NCI-H1105 (cell line): ENCODE measurements at places on chromosomes 2 and 18.

GRCh38 chr2:124908411-124908810 is 883.3 kb downstream of the CNTNAP5 start:
- DNase-seq, result no peak

DNA sequence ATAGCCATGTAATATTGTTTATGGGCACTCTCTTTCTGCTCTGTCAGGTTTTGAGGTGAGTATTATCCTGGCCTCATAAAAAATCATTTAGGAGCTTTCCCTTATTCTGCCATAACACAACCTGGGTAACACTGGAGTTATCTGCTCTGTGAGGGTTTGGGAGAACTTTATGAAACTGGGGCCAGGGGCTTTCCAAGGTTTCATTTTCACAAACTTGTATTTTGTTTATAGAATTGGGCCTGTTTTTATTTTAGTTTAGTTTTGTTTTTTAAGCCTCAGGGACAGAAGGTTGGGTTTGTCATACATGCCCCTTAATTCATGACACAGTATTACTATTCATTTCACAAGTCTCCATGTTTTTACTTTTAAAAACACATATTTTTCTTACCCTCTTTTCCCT is 83.5 kb downstream of the IRS1 start:
- no peak for DNase-seq

- no peak for DNase-seq
Measured at GRCh38 chr2:178070824-178071223, 1.8 kb downstream of the PDE11A start.

DNA sequence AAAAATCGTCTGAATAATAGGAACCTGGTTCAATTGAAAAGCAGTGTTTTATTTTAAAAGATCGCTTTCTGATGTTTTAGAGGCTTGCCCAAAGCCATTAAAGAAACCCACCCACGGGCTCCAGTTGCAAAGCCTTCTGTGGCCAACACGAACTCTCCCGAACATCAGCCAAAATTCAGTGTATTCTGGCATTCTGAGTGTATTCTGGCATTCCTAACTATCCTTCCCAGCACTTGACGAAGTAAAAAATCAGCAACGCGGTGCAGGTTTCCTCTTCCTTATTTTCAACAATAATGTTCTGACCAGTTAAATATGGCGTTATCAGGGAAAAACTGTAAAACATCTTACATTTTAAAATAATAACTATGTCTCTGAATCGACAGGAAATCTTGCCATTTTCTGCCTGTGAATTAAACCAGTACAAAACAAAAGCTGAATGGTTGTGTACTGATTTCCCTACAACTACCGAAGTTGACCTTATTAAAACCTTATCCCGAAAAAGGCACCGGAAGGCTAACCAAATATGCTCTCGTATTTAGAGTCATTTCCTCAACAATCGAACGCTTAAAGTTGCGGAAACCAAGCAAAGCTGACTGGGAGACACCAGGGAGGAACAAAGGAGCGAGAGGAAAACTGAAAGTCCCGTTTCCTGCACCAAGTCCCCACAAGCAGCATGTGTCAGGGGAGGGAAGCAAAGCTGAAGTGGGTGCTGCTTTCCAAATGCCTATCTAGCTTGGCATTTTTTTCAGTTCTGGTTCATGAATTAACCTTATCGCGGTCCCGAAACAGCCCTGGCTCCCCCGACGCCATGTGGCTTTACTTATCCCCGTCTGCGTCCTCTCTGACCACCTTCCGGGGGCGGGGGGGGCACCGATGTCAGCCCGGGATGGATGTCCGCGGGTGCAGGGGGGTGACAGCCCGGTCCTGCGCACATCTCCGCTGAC is 44.3 kb downstream of the ZNF516 start:
- DNase-seq, result no peak

DNA sequence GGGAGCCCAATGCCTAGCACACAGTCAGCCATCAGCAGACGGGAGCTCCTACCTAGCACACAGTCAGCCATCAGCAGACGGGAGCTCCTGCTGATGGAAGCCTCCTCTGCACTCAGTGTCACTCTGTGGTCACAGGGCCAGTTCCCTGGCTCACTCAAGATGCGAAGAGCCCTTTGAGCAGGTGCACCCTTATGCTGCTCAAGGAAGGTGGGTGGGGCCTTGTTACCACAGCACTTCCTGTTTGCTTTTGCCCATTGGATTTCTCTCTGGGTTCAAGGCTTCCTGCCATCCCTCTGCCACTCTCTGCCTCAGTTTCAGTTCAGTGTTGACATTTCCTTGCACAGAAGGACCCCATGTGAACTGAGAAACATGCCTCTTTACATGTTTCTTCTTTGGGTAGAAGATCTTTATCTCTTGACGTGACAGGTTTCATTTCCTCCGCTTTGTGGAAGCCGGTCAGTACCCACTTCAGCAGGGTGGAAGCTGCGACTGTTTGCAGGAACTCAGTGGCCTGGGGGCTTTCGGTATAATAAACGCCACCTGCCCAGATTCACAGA is 11.6 kb downstream of the TRIB2 start:
- no peak for DNase-seq

GRCh38 chr2:188345426-188345825 is 53.8 kb downstream of the GULP1 start:
- no peak for DNase-seq

GRCh38 chr2:174952607-174953006 is 52.6 kb downstream of the CHN1 start:
- DNase-seq, result no peak

DNA sequence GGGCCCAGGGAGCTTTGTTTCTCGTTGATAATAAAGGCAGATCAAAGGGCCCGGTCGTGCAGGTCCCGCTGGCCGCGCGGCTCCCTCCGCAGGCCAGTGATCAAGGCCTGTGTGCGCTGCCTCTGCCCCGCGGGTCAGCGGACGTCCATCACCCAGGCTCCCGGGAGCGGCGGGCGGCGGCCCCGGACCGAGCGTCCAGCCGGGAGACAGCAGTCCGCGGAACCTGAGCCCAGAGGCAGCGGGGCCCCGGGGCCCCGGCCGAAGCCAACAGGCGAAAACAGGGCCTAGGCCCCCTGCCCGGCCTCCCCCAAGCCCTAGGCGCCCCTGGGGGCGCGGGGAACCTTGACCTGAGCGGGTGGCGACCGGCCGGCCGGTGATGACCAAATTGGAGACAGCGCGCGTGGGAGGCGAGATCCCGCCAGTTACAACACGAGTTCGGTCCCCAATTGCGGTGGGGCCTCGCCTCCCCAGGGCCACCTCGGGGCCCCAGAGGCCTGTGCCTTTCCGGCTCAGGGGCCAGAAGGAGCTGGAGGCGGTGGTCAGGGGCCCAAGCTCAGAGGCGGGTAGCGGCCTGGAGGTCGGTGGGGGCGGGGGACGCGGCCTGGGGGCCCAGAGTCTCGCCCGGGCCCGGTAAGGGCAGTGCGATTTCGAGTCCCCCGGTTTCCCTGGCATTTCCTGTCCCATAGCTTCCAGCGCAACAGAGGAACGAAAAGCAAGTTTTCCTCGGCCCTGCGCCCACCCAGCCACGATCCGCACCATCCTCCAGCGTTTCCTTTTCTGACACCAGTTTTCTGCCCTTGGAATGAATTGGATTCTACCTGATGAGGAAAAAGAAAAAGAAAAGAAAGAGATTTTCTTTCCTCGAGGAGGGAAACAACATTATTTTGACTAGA is 5.9 kb downstream of the SP9 start:
- no peak for DNase-seq

DNA sequence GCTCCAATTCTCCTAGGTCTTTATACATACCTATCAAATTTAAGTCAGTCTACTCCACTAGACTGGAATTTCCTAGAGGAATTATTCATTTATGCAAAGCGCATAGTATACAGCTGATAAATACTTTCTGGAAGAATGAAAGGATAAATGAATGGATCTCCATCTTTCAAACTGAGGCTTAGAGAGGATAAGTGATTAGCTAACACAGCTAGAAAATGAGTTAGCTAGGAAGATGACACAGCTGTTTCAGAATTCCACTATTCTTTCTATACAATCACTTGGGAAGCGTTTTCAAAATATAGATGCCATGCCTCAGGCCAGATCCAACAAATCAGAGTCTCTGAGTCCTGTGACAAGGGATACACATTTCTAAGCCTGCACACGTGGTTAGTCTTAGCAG is 1146.6 kb upstream of the ZEB2 start:
- no peak for DNase-seq

- no peak for DNase-seq
Measured at GRCh38 chr2:43356774-43357173, 130.4 kb upstream of the ZFP36L2 start.

DNA sequence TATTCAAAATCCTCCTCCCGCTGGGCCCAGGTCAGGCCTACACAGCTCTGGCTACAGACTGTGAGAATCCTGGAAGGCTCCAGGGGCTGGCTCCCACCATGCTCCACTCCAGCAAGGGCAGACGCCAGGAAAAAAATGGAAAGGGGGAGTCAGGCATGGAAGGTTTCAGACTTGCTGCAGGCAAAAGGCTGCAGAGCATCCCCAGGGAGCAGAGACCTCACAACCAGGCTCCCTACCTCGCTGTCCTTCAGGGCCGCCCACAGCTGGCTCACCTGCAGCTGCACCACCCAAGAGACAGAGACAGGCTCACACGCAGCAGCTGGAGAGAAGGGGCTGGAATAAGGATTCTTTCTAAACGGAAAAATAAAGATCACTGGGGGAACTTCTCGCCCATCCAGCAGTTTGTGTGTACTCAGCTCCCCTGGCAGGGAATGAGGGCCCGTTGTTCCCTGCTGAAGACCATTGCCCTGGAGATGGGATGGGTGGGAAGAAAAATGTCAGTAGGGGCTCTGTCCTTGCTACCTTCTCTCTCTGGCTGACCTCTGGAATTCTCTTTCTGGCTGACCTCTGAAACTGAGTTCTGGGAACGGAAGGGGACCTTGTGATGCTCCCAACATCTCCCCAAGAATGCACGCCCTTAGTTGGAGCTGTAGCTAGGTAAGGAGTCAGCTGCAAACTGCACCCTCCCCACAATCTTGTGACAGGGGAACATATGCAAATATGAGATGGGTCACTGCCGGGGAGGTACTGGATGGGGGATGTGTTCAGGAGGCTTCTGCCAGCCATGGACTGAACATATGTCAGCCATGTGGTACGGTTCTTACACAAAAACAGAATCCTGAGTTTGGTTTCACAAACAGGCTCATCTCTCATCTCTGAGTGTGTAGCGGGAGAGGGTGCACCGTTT is 34.5 kb downstream of the BCL2 start:
- no peak for DNase-seq

GRCh38 chr2:113213061-113213930 is 39.5 kb downstream of the PSD4 start:
- no peak for DNase-seq

- DNase-seq, result no peak
Measured at GRCh38 chr2:24332791-24333540, 27.4 kb downstream of the ITSN2 start.
